ENCODE measurements at places on chromosomes 4 and X.

DNA sequence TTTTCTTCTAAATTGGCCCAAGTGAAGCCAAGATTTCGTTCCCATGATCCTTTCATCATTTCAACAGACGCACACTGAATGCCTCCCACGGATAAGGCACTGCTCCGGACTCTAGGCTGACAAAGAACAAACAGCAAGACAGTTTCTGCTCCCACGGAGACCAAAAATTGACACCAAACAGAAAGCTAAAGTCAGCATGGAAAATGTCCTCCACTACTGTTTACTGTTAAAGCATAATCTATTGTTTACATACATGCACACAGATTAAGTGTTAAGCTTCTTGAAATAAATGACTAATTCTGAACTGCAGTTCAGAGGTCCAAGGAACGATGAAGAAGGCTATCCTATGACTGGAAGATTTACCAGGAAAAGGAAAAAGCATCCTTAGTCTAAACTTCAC, 199.6 kb downstream of the AASDH start:
- DNase-seq, result no peak

- no peak for DNase-seq
Observed at GRCh38 chrX:132848296-132848970, 110.0 kb downstream of the HS6ST2 start.

DNA sequence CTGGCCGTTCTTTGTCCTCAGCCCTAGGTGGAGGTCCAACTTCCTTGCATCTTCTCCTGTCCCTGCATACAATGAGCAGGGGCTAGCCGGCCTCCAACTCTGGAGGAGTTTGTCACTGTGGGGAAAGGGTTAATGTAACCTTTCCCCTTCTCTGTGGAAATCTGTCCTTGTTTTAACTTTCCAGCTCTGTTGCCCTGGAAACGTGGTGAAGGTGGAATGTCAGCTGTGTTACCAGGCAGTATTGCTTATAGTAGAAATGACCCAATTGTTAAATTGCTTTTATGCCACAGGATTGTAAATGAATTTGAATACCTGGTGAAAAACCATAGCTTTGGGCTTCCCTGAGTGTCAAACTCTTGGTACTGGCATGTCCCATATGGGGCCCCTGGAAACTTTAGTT, 131.6 kb upstream of the SCML1 start:
- no peak for DNase-seq

GRCh38 chr4:20432088-20432487, 180.4 kb downstream of the SLIT2 start:
- DNase-seq, result no peak

GRCh38 chr4:26235500-26235899, 85.3 kb upstream of the RBPJ start:
- no peak for DNase-seq

GRCh38 chrX:39718981-39719380, 378.8 kb downstream of the BCOR start:
- no peak for DNase-seq

DNA sequence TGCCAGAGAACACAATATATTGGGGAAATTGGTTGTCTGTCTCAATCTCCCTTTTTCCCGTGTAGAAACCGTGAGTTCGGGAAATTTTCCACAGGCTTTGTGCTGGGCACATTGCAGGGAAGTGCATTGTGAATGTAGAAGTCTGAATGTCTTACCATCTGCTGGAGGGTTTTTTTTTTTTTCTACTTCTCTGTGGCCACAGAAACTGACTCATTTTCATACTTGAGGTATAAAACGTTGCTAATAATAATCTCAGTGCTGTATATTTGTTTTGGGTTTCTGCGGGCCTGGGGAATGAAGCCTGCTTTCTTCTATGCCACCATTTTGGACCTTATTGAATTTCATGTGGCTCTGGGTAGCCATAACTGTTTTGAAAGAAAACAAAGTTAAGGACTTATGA, 1001.2 kb downstream of the STIM2 start:
- DNase-seq, result no peak

GRCh38 chr4:81648576-81649275, 177.0 kb upstream of the RASGEF1B start:
- no peak for DNase-seq

GRCh38 chrX:69362354-69362753, 141.8 kb upstream of the NALF2 start:
- no peak for DNase-seq

DNA sequence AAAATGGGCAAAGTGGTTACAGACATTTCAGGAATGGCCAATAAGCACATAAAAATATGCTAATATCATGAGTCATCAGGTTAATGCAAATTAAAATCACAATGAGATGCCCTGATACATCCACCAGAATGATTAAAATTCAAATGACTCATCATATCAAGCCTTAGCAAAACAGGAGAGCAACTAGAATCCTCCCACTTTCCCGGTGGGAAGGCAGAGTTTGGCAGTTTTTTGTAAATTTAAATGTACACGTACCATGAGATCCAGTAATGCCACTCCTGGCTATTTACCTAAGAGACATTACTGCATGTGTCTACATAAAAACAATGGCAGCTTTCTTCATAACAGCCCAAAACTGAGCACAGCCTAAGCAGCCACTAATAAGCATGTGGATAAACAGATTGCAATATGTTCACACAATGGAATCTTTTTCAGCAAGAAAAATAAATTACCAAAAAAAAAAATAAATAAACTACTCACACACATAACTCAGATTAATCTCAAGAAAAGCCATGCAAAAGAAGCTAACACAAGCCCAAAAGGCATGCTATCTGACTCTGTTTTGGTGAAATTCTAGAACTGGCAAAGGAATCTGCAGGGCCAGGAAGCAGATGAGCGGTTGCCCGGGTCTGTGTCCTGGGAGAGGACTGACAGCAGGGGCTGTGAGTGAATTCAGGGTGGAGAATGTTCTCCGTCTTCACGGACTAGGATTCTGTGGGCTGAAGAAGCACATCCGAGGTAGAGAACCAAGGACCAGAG, 48.8 kb downstream of the AFAP1 start:
- DNase-seq, result no peak

- no peak for DNase-seq
Observed at GRCh38 chr4:167966143-167966542, 126.2 kb upstream of the ANXA10 start.

DNA sequence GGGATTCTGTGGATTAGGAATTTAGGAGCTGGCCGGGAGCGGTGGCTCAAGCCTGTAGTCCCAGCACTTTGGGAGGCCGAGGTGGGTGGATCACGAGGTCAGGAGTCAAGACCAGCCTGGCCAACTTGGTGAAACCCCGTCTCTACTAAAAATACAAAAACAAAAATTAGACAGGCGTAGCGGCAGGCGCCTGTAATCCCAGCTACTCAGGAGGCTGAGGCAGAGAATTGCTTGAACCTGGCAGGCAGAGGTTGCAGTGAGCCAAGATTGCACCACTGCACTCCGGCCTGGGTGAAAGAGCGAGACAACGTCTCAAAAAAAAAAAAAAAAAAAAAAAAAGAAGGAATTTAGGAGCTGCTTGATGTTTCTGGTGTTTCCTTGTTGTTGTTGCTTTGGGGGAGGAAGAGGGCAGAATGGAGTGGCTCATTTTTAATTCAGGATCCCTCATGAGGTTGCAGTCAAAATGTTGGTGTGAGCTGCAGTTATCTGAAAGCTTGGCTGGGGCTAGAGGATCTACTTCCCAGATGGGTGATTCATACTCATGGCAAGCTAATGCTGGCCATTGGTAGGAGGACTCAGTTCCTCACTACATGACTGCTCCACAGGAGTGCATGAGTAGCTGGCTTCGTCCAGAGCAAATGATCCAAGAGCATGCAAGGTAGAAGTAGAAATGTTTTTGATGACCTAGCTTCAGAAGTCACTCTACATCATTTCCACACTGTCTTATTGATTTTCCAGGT, 26.5 kb upstream of the JADE1 start:
- DNase-seq, result no peak

- no peak for DNase-seq
Observed at GRCh38 chr4:147108409-147108808, 162.7 kb upstream of the TTC29 start.

GRCh38 chr4:21097865-21098264, 397.6 kb downstream of the PACRGL start:
- DNase-seq, result no peak

DNA sequence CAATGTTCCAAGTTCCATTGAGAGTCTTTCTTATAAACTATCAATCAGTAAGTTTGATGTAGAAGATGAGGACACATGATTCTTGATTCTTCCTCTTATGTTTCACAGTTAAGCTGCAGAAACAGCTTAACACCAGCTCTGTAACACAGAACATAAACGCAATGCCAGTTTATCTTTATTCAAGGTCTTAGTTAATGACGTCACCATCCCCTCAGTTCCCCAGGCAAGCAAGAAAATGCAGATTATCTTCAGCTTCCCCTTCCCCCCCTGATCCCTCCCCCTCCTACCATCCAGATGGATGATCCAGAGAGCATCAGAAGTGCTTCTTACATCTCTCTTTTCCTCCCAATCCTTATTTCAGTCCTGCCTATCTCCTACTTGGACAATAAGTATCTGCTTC, 4.4 kb upstream of the SH3RF1 start:
- no peak for DNase-seq

DNA sequence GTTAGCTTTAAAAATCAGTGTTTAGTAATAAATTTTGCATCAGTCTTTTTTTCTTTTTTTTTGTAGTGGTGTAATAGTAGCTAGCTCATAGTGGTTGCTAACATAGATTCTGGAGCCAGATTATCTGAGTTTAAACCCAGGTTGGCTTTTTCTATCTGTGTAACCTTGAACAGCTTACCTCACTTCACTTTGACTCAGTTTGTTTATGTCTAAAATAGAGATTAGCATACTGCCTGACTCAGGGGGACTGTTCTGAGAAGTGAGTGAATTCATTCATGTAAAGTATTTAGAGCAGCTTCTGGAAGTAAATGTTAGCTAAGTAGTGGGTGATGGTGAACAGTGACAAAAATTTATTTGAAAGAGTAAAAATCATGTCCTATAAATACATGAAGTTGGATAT, 32.9 kb downstream of the CPEB2 start:
- no peak for DNase-seq
